ENCODE measurements at places on chromosomes 6 and 20. TPM values are rescaled to one million over a fixed set of nuclear protein-coding genes. Genes with fewer than 3 reads are reported as not detected.

RNF217 gene
- 9.5 TPM for total RNA-seq

DEF6 gene
- total RNA-seq, result 0.05 TPM

DBNDD2 gene
- total RNA-seq, result 31.4 TPM

GMDS gene
- total RNA-seq, result 9.8 TPM

PLG gene
- not detected for total RNA-seq

TXLNB gene
- total RNA-seq, result not detected

LPA gene
- not detected for total RNA-seq

SLC29A1 gene
- total RNA-seq, result 46.7 TPM

RFX6 gene
- not detected for total RNA-seq

LY6G6D gene
- not detected for total RNA-seq

GPR6 gene
- total RNA-seq, result not detected

ALDH5A1 gene
- 8.3 TPM for total RNA-seq

SLC17A3 gene
- total RNA-seq, result 0.93 TPM

SLC35D3 gene
- total RNA-seq, result 0.07 TPM

CCN6 gene
- total RNA-seq, result not detected

PKIB gene
- 1.0 TPM for total RNA-seq

FABP7 gene
- not detected for total RNA-seq

KHDC3L gene
- total RNA-seq, result not detected

C6orf58 gene
- total RNA-seq, result 0.33 TPM

HDGFL1 gene
- total RNA-seq, result not detected

WFDC10A gene
- not detected for total RNA-seq

BTN1A1 gene
- total RNA-seq, result not detected

C6orf89 gene
- total RNA-seq, result 14.6 TPM

ADIG gene
- total RNA-seq, result not detected

TRIM40 gene
- not detected for total RNA-seq

BCAS1 gene
- 1.1 TPM for total RNA-seq

HLA-DRB1 gene
- total RNA-seq, result not detected

SLC16A10 gene
- 0.35 TPM for total RNA-seq

FOXO3 gene
- 6.9 TPM for total RNA-seq

CCR6 gene
- total RNA-seq, result not detected

PERP gene
- total RNA-seq, result 49.6 TPM

ESR1 gene
- total RNA-seq, result not detected

LPIN3 gene
- 7.5 TPM for total RNA-seq

NOTCH4 gene
- total RNA-seq, result 0.73 TPM

RBPJL gene
- not detected for total RNA-seq

NNAT gene
- not detected for total RNA-seq

Measured in A549 treated with RU486 at 1 μM for 4 hours (cell line).